ENCODE measurements at places on chromosomes 7 and 10.

DNA sequence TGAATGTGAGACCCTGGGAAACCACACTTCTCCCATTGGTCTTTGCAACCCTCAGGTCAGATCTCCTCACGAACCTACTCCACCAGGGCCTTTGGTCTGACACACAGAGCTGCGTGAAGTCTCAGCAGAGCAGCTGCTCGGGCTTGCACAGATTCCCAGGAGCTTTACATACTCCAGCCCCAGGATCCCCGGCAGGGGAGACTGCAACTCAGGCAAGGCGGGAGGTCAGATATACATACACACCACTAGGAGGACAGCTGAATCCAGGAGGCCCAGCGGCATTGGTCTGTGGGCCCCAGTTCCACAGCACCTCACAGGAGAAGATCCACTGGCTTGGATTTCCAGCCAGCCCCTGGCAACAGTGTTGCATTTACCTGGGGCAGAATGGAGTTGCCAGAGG is 239.2 kb downstream of the GPAM start:
- DNase-seq, result no peak

DNA sequence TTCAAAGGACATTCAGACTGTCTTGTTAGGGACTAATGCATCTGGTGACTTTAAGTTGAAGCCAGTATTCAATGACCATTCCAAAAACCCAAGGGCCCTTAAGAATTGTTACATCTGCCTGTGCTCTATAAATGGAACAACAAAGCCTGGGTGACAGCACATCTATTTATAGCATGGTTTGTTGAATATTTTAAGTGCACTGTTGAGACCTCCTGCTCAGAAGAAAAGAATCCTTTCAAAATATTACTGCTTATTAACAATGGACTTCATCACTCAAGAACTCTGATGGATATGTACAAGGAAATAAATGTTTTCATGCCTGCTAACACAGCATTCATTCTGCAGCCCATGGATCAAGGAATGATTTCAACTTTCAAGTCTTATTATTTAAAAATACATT is 33.1 kb upstream of the CYP26C1 start:
- no peak for DNase-seq

DNA sequence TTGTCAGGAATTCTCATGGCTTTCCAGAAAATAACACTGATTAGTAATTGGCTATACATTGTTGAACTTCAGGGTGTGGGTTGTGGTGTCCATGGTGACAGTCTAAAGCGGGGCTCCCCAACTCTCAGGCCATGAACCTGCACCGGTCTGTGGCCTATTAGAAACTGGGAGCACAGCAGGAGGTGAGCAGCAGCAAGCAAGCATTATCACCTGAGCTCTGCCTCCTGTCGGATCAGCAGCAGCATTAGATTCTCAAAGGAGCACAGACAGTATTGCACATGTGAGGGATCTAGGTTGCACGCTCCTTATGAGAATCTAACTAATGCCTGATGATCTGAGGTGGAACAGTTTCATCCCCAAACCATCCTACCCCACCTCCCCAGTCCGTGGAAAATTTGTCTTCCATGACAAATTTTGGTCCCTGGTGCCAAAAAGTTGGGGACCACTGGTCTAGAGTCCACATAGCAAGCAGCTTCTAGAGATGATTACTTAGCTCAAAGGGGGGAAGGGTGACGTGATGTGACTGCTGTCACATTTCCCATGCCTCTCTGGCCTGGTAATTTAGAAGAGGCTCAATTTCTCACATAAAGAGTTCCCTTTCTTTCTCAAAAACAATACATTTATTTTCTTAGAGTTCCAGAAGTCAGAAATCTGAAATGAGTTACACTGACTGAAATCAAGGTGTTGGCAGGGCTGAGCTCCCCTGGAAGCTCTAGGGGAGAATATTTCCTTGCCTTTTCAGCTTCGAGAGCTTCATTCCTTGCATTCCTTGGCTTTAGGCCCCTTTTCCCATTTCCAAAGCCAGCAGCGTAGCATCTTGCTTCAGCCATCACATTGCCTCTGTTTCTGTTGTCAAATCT is 17.6 kb upstream of the FAM221A start:
- DNase-seq, result peak; percentile 37

- no peak for DNase-seq
These were observed 125.6 kb upstream of the FRMD4A start for GRCh38 chr10:14456218-14456869.

GRCh38 chr10:123140164-123140982 is 4.6 kb downstream of the HMX3 start:
- DNase-seq, result no peak

- peak; percentile 52 for DNase-seq
These were observed 3.4 kb upstream of the MUC12 start for GRCh38 chr7:100965723-100966541.

- peak; percentile 78 for DNase-seq
These were observed 45.5 kb upstream of the CYTH3 start for GRCh38 chr7:6317797-6318438.

DNA sequence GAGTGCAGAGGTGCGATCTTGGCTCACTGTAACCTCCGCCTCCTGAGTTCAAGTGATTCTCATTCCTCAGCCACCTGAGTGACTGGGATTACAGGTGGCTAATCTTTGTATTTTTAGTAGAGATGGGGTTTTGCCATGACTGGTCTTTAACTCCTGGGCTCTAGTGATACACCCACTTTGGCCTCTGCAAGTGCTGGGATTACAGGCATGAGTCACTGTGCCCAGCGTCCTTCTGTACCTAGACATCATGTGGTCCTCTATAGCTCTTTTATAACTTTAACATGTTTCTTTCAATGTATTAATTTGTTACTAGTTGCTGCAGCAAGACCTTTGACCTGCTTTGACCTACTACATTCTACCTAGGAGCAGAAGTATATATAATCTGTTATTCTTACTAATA is 38.7 kb upstream of the BICC1 start:
- peak; percentile 44 for DNase-seq

GRCh38 chr7:44309271-44310091 is 15.9 kb downstream of the CAMK2B start:
- peak; percentile 51 for DNase-seq

GRCh38 chr7:148041156-148041555 is 549.4 kb upstream of the C7orf33 start:
- DNase-seq, result no peak

- DNase-seq, result no peak
These were observed 196.6 kb downstream of the TRIL start for GRCh38 chr7:28761505-28761904.

DNA sequence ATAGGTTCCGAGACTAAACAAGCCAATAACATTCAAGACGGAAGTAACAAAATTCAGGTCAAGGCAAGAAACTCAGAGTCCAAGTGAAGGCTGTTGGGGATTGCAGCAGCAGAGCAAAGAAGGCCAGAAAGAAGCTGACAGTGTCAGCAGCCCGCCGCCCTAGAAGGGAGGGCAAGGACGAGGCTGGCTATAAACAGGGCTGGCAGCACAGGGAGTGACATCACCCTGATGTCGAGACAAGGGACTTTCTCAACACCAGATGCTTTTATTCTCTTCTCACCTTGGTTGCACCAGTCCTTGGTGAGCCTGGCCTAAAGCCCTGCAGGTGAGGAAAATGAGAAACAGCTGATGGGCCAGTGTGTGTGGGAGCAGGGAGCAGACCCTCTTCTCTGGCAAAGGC is 687.7 kb upstream of the NRP1 start:
- DNase-seq, result no peak

GRCh38 chr10:71396084-71396710 is 523 bp upstream of the CDH23 start:
- DNase-seq, result peak; percentile 13

DNA sequence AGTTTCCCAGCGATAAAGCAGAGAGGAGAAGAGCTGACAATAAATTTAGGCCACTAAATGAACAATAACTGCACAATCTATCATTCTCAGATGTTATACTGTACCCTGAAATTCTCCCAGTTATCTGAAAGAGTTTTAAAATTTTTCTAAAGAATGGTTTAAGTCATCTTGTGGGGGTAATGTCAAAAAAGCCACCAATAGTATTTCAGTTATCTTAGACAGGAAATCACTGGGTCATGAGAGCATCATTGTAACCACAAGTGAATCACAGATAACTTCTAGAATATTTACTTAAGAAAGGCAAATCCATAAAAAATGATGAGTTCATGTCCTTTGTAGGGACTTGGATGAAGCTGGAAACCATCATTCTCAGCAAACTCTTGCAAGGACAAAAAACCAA is 147.1 kb downstream of the DNAJB9 start:
- peak; percentile 91 for DNase-seq

- DNase-seq, result no peak
These were observed 192.9 kb upstream of the PLXDC2 start for GRCh38 chr10:19623321-19623720.

DNA sequence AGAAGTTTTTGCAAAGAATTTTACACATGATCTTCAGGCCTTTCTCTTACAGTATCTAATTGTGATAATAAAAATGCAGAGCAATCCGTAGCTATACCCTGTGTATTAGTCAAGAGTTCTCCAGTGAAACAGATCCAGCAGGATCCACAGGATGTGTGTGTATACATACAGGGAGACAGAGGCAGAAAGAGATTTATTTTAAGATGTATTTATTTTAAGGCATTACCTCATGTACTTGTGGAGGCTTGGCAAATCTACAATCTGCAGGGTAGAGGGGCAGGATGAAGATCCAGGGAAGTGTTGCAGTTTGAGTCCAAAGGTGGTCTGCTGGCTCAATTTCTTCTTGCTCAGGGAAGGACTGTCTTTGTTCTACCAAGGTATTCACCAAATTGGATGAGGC is 41.7 kb downstream of the ARHGAP12 start:
- no peak for DNase-seq

- peak; percentile 74 for DNase-seq
These were observed 589 bp downstream of the LDB1 start for GRCh38 chr10:102119417-102120141.

DNA sequence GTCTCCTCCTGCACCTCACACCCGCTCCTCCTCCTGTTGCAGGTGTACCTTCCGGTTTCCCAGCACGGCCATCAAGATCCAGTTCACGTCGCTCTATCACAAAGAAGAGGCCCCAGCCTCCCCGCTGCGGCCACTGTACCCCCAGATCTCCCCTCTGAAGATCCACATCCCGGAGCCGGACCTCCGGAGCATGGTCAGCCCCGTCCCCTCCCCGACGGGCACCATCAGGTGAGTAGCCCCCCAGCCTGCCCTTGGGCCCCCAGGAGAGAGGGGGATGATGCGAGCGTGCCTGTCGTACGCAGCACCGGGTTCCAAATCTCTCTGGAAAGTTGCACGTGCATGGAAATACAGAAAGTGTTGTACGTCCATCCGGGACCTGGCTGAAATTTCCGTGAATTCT is 34.6 kb upstream of the AP5Z1 start:
- no peak for DNase-seq

- no peak for DNase-seq
These were observed 25.2 kb upstream of the SH2B2 start for GRCh38 chr7:102261451-102261850.

- DNase-seq, result no peak
These were observed 48.5 kb downstream of the SORCS3 start for GRCh38 chr10:104689547-104689946.

GRCh38 chr10:6346631-6347030 is 143.9 kb downstream of the PFKFB3 start:
- DNase-seq, result peak; percentile 68

GRCh38 chr10:119209035-119209735 is 1.8 kb downstream of the GRK5 start:
- peak; percentile 67 for DNase-seq

GRCh38 chr7:79008786-79009185 is 444.7 kb downstream of the MAGI2 start:
- DNase-seq, result no peak

DNA sequence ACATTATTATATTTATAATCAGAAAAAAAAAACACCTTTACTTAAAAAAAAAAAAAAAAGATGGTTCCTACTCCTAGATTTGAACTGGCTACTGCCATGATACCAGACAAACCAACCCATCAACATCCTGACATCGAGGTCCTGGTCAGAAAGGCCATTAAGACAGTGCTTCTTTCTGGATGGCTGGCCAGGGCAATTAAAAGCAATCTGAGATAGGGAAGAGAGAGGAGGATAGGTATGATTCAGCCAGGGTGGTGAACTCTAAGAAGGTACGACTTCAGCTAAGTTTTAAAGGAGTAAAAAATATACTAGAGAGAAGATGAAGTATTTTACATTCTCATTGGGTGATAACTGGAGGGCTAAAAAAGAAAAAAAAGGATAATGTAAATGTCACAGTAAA is 139.0 kb downstream of the DOCK4 start:
- no peak for DNase-seq

DNA sequence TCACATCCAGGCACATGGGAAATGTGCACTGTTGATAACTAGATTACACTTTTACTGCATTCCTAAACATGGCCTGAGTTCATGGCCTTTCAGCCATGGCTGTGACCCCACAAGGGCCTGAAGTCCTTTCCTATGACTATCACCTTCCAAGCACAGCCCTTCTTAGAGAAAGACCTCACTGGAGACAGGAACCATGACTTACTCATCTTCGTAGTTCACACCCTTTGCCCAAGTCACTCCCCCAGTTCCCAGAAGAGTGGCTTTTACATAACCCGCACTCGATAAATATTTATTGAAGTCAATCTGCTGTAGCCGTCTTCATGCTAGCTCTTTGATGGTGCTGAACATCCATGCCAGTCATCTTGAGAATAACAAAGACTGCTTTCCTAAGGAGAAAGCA is 632.5 kb upstream of the NRP1 start:
- DNase-seq, result no peak

- no peak for DNase-seq
These were observed 20.5 kb downstream of the GPER1 start for GRCh38 chr7:1108264-1108920.

DNA sequence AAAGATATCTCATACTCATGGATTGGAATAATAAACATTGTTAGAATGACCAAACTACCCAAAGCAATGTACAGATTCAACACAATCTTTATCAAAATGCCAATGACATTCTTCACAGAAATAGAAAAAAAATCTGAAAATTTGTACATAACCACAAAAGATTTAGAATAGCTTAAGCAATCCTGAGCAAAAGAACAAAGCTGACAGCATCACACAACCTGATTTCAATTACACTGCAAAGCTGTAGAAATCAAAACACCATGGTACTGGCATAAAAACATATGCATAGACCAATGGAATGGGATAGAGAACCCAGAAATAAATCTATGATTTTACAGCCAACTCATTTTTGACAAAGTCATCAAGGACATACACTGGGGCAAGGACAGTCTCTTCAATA is 130.0 kb upstream of the TMEM72 start:
- DNase-seq, result peak; percentile 29

DNA sequence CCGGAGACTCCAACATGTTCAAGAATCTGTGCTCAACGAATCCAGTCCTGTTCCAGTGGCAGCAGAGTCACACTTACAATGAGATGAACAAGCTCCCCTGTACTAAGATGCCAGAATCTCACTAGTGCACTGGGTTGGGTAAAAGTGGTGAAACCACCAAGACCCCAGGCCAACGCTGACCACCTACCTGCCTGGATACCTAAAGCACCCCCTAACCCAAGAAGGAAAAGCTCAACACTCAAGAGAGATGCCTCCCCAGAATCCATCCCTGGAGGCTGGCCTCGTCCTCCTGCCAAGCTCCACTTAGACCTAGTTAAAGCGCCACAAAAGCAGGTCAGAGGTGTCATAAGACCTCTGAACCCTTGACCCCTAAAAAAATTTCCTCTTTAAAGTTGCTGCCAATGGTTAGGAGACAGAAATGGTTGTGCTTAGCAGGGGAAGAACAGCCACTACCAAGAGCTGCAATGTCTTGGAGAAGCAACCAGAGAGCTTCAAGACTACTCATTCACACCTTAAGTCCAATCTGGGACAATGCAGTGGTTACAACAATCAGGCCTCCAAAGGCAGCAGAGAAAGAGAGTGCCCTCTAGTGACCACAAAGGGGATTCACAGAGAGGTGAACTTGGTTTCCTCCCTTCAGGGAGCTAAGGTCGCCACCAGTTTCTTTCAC is 94.6 kb upstream of the MACROH2A2 start:
- DNase-seq, result peak; percentile 54
